Natural killer cell treated with Interleukin-12 subunit alpha and Interleukin-12 subunit beta and Interleukin-15 and Interleukin-18, amount 100 ng/mL, for 72 hours (primary cell): ENCODE measurements at places on chromosomes 1 and 21.

GRCh38 chr1:147243841-147244240 lies 1.4 kb downstream of the CHD1L start:
- DNase-seq = no peak

- no peak for DNase-seq
Measured at GRCh38 chr1:1543706-1544099, 3.3 kb upstream of the TMEM240 start.

DNA sequence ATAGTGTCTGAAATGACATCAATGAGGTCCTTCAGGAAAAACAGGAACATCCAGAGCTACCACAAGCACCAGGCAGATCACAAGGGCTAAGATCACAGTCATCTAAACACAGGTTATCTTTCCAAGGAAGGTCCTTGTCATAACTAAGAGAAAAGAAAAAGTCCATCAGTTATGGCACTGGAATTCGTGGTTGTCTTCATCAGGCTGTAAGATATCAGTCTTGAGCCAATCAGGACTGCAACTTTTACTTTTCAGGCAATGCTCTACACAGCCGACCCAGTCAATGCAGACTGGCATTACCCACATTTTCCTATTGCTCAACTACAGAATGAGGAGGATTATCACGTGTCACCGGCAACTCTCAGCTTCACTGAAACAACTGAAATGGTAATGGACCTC lies 26.4 kb downstream of the SORT1 start:
- no peak for DNase-seq

DNA sequence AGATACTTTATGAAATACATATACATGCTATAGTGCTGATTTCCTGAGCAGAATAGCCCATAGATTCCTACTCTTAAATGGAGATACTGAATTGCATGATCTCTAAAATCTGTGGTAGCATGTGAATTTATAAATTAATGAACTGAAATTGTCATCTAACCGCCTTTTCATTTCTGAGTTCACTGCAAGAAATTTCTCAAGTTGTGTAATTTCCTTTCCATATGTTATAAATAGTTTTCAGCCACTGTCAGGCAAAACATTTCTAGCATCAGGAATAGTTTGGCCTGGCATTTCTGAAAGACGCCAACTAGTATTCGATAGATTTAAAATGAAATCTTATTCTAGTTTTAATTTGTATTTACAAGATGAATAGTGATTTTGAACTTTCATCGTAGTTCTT lies 310.1 kb downstream of the USH2A start:
- DNase-seq = no peak

GRCh38 chr1:110153407-110153950 lies 3.2 kb downstream of the SLC6A17 start:
- DNase-seq = no peak

- no peak for DNase-seq
Measured at GRCh38 chr1:203992440-203992839, 80.5 kb upstream of the SOX13 start.

GRCh38 chr1:6967431-6968111 lies 182.3 kb downstream of the CAMTA1 start:
- peak; percentile 47 for DNase-seq

DNA sequence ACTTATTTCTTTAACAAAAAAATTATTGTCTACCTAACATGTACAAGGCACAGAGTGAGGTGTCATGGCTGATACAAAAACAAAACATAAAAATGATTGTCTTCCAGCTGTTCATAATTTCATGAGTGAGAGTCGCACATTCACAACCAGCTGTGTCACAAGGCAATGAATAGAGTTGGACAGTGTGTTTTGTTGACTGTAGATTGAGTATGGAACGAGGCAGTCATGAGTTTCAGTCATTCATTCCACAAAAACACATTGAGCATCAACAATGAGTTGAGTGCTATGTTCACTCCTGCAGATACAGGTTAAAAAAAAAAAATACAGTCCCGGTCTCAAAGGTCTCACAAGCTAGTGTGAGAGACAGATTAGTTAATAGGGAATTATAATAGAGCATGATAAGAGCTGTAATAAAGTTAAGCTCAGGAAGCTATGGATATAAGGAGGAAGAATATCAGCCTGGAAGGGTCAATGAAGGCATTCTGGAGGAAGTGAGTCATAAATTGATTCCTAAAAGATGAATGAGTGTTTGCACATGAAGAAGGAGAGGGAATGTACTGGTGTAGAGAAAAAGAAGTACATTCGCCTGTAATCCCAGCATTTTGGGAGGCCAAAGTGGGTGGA lies 47.8 kb upstream of the ARHGAP29 start:
- no peak for DNase-seq

DNA sequence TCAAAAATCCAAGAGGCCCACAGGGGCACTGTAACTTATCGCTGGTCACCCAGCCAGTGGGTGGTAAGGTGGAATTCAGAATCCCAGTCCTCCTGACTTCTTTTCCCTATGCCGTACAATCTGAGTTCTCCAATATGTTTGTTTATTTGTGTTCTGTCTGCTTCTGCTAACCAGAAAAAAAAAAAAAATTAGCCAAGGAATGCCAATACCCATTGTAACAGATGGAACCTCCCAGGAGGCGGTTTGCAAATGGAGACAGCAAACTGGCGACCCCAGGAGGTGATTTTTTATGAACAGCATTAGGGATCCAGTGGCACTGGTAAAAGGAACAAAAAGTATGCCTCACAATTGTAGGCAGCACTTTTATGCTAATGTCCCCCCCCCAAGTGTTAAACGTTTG lies 189.0 kb upstream of the FGGY start:
- no peak for DNase-seq
